ENCODE measurements at places on chromosomes 3 and 15.
A peak's percentile ranks its signal among the peaks of the same experiment; 100 is the strongest.

GRCh38 chr3:21237638-21238037, 513.4 kb downstream of the ZNF385D start:
- no peak for ATAC-seq

DNA sequence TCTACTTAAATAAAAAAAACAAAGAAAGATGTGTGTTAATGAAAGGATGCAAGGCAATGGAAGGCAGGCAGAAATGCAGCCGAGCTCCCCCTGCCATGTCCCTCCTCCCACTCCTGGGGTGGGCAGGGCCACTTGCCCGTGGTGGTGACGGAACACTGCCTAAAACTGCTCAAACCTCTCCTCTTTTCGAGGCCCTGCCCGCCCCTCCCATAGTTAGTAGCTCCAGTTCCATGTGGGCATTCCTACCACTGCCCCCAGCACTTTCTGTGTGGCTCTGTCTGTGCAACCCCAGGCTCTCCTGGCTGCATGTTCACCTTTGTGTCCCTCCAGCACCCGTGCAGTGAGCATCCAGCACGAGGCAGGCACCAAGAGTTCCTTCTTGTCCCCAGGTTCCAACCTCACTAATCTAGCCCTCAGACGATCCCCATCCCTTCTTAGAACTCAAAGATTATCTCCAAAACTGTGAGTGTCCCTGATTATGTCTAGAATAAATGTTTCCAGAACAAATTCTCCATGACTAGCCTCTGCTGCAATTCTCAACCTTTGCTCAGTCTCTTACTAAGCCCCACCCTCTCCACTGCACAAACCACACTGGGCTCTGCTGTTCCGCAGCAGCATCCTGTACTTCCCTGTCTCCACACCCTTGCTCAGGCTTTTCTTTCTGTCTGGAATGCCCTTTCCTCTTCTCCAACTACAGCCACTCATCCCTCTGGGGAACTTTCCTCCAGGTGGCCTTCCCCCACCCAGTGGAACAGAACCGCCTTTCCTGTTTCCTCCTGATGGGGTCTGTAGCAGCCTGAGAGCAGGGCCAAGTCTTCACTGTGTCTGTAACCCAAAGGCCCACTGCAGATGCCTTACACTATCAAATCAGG, 32.6 kb upstream of the SPTBN5 start:
- ATAC-seq: peak; percentile 43

DNA sequence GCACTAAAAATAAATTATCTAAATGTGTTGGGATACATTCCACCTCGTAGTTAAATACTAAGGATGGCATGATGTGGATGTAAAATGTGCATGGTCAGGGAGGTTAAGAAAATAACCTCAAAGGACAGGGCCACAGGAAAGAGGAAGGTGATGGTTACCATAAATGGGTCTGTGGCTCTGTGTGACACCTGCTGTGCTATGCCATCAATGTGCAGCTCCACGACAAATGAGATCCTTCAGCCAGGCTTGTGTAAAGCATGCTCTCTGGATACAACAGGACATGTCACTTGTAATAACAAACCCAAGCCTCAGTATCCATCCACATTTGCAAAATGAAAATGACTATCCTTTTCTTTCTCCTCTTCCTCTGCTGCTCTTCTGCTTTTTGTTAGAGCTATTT, 456.7 kb upstream of the RASGRP1 start:
- no peak for ATAC-seq

DNA sequence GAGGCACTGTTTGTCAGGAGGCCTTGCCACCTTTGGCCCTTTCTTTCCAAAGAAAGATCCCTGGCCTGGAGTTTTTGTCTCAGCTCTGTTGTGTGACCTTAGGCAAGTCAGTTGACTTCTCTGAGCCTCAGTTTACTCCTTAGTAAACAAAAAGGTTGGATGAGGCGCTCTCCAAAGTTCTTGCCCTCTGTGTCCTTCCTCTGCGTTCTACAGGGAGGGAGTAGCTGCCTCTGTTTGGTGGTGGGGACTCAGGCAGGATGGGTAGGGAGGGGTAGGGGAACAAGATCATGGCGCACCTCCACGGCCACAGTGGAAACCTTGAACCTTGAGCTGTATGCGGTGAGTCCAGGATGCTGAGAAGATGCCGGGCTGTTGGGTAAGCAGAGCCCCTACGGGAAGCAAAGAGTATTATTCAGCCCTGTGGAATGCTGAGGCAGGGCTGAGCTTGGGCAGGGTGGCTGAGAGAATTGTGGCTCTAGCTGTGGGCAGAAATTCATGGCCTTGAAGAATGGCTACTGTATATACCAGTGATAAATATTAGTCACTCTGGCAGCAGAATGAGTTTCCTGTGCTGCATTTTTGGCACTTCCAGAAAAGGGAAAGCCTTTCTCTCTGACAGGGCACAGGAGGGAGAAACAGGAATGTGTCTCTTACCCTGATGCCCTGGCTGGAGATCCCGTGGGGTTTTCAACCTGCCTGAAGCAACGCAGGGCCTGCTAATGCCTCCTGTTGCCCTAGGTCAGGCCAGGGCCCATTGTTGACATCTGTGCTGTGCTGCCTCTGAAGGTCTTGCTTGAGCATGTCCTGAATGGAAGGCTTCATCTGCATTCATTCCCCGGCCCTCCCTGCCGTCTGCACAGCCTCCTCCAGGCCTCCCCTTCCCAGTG, 39.9 kb downstream of the SMAD3 start:
- ATAC-seq: no peak

DNA sequence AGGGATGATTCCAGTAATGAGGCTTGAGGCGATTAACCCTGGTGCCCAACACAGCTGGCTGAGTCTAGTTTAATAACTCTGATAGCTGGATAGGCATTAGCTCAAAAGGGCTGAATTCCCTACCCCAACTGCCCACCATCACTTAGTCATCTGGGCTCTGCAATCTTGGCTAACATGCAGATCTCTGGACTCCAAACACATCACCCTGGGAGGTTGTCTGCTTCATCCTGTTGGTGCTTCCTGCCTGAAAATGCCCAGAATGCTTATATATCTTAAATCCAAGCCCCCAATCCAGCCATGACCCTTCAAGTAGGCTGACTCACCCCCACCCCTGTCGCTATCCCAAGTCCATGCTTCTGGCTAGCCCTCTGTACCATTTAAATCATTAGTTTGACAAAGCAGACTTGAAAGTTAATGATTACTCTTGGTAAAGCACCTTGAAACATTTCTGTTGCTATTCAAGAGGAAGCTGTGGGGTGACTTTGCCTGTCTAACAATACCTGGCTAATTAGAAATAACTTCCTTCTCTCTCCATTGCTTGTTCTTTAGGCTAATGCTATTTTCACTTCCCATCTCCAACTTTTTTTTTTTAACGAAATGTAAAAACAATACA, 107.0 kb upstream of the RORA start:
- ATAC-seq: no peak

GRCh38 chr3:164351131-164351530, 727.2 kb downstream of the SI start:
- ATAC-seq: no peak

DNA sequence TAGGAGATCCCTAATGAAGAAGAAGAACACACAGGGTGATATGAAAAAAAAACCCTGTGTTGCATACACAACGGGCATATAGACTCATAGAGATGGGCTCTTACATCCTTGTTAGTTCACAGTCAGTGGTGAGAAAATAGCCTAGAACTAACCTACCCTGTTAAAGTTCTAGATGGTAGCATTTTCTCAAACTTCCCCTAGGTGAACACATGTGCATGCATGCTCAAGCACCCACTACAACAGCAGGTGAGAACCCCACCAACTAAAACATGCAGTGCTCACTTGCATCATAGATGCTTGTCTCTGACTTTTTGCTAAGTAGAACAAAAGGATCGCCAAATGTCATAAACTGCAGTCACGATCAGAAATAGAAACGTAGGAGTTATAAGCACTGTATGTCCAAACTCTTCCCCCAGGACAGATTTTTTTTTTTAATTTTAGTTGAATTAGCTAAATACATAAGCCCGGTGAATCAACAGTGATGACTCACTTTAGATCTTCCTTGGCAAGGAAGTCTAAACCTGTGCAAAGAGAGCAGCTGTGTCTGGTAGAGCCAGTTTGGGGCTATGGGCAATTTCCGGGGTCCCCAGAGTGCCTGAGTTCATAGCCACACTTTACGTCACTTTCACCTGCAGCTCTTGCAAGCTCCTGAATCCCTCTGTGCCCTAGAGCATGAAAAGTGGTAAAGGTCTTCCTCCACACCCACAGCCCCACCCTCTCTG, 96.2 kb upstream of the SEMA6D start:
- ATAC-seq: no peak

DNA sequence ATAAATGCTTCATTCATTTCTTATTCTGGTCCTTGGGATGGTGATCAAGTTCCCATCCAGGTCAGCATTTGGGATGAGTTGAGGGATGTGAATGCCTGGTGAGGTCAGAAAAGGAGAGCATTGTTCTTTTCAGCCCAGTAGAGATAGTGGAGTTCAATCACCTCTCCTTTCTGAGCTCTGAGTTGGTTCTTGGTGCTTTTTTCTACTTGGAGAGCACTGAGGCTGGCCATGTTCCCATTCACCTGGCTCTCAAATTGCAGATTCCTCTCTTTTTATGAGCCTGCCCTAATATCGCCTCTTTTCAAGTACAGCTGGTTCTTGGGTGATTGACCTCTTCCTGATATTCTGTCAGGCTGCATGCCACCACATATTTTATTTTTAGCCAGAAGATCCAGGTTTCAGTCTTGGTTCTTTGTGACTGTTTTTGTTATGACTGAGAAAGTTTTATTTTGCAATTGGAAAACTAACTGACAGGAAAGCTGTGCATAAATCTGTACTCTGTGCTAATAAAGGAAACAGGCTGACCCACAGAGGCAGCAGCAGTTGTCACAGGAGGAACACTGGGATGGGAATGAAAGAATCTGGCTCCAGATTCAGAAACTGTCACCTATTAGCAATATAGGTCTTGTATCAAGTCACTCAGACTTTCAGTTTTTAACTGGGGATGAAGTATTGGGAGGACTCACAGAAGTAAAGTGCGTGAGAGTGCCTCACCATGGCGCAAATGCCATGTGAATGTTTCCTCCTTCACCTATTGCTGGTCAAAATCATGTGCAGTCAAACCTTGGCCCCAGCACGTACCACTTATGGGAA, 10.7 kb downstream of the AQP9 start:
- no peak for ATAC-seq

GRCh38 chr3:16168211-16168610, 6.3 kb upstream of the GALNT15 start:
- no peak for ATAC-seq

DNA sequence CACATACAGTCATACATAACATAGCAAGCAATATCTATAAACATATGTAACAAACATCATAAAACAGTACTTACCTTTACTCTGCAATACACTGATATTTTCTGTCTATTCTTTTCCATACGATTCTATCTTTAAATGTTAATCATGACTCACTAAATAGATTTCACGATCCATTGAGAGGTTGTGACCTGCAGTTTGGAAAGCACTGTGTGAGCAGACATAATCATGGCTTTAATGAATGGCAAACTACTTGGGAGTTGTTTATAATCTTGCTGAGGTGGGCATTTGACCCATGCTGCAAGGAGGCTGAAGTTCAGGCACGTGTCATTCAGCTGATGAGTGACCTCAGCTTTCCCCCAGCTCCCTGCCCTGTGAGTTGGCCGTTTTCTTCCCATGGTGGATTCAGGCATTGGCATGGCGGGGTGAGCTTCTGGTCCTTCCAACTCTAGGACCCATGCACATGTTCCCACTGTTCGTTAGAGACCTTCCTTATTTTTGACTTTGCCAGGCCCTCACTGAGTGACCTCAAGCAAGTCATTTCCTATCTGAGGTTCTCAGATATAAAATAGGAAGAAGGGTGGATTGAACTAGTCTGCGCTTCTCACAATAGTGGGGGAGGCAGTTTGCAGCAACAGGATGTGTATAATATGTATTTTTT, 41.7 kb downstream of the PAQR5 start:
- no peak for ATAC-seq

GRCh38 chr3:137020888-137021287, 63.1 kb downstream of the IL20RB start:
- ATAC-seq: no peak

- no peak for ATAC-seq
These were observed 76.0 kb upstream of the SNRK start for GRCh38 chr3:43210049-43211027.
